Non-pigmented ciliary epithelial cell (primary cell): ENCODE measurements at places on chromosomes 1 and 21.

- no peak for DNase-seq
These were observed 9.9 kb upstream of the KCNC4 start for GRCh38 chr1:110200190-110200589.

- no peak for DNase-seq
These were observed 39.2 kb downstream of the EPHA2 start for GRCh38 chr1:16116625-16117024.

DNA sequence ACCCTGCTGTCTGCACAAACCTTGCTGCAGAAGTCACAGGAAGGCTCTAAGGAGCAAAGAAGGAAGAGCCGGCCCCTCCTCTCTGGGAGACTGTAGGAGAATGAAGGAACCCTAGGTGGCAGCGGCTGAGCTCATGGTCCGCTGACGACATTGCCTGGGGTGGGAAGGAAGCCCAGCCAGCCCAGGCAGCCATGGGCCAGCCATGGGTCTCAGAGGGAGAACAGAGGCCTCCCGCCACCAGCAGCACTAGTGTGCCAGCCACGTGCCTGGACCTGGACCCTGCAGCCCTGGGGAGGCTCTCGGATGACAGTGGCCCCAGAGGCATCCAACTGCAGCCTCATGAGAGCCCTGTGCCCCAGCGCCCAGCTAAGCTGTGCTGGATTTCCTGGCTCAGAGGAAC is 49.2 kb upstream of the POFUT2 start:
- no peak for DNase-seq

DNA sequence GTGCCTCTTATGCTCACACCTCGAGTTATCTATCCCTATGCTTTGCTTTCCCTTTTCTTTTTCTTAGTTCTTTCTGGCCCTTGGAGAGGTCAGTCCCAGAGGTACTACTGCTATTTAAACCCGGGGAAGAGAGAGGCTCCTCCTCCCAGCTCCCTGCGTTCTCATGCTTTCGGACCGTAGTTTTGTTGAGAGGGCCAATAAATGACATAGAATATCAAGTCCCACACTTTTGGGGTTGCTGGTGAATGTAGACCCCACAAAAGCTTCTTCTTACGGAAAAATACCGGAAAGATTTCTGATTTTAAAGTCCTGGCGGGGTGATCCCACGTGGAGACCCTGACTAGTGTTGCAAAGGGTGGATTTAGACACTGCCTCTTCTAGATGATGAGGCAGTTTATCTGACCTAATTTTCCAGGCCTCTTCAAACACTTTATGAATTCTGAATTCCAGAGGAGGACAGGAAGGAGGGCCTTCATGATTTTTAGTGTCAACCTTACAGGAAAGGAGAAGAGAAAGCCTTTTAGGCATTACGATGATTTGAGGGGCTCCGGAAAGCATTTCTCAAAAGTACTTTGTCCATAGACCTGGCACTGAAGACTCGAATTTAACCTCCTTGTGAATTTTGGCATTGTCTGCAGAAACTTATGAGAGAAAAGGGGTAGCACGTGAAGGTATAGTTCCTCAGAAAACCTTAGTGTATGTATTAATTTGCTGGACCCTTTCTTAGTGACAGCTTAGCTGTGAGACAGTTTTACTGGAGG is 694 bp downstream of the TMEM167B start:
- DNase-seq, result no peak

DNA sequence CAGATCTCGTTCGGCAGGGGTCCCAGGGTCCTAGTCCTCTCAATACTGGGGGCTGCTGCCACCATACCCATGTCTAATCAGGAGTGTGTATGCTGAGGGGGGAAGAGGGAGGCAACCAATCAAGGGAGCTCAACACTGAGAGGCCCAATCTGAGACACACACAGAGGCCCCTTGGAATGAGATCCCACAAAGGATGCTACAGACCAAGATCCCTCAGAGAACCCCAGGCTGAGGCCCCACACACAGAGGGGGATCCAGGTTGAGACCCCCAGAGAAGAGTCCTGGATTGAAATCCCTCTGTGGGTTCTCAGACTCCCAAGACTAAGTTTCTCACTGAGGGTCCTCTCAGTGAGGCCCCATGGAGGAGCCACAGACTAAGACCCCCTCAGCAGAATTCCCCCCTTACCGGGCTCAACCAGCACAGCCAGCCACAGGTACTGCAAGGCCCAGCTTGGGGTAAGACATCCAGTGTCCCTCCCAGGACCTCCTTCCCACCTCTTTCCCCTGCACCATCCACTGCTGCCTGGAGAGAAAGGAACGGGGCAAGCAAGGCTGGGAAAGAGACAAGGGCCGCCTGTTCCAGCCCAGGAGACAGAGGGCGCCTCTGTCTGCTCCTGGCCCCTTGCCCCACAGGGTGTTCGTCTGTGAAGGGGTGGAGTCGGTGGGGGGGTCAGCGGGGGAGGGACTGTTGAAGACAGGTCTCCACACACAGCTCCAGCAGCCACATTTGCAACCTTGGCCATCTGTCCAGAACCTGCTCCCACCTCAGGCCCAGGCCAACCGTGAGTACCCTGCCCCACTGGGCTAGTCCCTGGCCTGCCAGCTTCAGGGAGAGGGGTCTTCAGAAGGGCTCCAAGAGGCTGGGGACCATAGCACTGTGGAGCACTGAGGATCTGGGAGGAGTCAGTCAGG is at the start of gene S100A1:
Gene S100A1 (plus strand): TSS at position 720 of the 912 bp plus-strand sequence. CDS start 2,088 bp downstream, outside the sequence.
- no peak for DNase-seq

DNA sequence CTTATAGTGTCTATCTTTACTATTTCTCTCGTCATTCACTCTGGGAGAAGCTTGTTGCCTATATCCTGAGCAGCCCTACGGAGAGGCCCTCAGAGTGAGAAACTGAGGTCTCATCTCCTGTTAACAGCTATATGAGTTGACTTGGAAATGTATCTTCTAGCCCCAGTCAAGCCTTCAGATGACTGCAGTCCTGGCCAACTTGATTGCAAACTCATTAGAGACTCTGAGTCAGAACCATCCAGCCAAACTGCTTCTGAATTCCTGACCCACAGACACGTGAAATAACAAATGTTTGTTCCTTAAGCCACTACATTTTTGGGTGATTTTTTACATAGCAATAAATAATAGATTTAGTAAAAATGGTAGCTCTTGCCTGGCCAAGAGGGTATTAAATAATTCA is 3.9 kb upstream of the ZBED6 start:
- DNase-seq, result no peak

DNA sequence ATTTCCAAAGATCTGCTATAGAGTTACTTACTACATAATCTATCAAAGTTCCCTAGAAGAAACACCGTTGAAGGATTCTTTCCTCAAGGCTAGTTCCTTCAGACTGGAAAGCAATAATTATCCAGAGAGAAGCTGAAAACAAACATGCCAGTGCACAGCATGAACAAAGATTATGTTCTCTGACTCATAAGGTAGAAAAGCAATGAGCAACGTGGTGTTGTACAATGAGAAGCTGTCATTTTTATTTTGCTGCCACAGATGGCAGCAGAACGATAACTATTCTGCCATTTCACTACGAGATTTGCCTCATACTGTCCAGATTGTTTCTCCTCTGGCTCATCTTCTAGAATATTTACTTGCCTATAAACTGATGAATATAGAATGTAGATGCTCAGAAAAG is 10.7 kb downstream of the EXTL2 start:
- peak; percentile 45 for DNase-seq

DNA sequence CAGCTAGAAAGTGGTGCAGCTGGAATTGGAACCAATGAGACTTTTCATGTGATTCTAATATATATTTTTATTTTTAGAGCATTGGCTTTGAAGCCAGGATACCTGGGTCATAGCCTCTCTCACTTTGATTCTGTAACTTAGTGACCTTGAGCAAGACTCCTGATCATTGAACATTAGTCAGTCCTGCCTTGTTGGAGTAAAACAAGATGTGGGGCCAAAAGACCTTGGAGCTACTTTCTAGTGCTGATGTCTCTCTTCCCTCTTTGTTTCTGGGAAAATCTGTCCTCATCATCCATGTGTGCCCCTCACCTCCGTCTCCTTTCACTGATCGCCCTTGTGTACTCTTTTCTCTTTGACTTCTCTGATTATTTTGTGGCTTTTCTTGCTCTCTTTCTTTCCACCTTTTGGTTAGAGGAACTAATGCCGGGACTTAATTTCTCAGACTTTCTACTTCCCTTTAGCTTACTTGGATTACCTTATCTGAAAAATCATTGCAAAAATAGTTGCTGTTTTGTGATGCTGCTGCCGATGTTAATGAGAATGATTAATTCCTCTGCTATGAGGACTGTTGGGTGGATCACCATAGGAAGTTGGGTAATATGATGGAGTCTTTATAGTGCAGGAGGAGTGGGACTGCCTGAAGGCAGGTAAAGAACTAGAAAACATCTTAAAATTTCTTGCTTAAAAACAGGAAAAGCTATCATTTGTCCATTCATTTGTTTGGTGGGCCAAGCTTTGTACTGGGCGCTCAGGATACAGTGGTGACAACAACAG is 72.0 kb downstream of the NOS1AP start:
- peak; percentile 52 for DNase-seq

- no peak for DNase-seq
These were observed 41.9 kb downstream of the MPZL1 start for GRCh38 chr1:167763525-167764220.

GRCh38 chr1:114118351-114118990 is 35.2 kb downstream of the SYT6 start:
- no peak for DNase-seq

DNA sequence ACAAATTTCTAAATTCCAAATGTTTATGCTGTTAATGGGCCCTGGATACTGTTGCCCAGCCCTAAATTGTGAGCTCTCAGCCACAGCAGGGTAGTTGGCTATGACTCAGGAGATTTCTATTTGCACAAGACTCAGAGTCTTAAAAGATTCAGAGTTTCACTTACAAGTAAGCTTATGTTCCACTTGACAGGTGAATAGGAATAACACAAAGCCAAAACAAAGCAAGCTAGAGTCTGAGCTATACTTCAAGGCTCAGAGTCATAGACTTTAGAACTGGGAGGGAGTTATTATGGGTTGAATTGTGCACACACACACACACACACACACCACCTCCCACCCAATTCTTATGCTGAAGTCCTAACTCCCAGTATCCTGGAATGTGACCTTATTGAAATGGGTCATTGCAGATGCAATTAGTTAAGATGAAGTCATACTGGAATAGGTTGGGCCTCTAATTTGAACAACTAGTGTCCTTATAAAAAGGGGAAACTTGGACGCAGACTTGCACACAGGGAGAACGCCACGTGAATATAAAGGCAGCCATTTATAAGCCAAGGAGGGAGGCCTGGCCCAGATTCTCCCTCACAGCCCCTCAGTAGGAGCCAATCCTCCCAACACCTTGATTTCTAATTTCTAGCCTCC is 30.2 kb downstream of the PRDX6 start:
- peak; percentile 50 for DNase-seq

DNA sequence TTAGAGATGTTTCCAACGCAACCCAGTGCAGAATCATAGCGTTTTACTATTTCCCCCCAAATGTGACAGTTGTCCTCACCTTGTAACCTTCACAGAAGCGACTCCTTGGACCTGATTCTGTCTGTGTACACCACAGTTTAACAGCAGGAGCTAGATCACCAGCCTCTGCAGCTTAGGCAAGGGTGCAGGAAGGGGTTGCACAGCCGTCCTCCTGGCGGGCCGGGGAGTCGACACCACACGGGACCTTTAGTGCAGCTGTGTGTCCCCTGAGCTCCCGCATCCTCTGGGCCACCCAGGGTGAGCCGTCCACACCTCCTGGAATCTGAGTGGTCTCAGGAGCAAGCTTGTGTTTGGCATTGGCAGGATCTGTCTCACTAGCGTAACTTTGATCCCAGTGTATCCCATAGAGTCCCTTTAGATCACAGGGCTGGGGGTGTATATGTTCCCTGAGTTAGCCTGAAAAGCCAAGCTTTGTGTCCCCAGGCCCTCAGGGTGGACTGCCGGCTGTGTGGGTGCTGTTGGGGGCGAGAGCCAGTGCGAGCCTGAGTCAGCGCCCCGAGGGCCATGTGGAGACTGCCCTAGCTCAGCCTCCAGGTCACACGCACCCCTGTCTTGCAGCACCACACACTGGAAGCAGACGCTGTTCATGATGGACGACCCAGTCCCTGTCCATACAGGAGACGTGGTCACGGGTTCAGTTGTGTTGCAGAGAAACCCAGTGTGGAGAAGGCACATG is 27.5 kb downstream of the PRMT2 start:
- DNase-seq, result no peak

GRCh38 chr21:29312981-29313380 is 14.3 kb downstream of the BACH1 start:
- no peak for DNase-seq

GRCh38 chr1:53740621-53741105 is 1.7 kb upstream of the GLIS1 start:
- DNase-seq, result no peak

DNA sequence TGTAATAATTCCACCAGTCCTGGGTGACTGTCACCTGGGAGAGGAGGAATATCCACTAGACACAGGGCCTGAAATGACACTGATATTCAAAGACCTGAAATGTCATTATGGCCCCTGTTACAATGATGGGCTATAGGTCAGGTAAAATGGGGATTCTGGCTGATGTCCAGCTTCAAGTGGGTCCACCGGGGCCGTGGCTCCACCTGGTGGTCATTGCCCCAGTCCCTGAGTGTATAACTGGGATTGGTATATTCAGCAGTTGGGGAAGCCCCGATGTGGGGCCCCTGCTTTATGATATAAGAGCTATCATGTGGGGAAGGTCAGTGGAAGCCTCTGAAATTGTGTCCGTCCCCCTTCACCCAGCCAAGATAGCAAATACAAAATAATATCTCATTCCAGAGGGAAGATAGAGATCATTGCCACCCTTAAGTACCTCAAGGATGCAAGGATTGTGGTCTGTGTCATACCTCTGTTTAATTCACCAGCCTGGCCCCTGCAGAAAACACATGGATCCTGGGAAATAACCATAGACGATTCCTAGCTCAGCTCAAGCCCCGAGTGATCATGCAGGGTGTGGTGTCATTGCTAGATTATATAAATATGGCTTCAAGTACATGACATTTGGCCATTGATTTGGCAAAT is 19.4 kb downstream of the PLEKHO1 start:
- DNase-seq, result no peak

DNA sequence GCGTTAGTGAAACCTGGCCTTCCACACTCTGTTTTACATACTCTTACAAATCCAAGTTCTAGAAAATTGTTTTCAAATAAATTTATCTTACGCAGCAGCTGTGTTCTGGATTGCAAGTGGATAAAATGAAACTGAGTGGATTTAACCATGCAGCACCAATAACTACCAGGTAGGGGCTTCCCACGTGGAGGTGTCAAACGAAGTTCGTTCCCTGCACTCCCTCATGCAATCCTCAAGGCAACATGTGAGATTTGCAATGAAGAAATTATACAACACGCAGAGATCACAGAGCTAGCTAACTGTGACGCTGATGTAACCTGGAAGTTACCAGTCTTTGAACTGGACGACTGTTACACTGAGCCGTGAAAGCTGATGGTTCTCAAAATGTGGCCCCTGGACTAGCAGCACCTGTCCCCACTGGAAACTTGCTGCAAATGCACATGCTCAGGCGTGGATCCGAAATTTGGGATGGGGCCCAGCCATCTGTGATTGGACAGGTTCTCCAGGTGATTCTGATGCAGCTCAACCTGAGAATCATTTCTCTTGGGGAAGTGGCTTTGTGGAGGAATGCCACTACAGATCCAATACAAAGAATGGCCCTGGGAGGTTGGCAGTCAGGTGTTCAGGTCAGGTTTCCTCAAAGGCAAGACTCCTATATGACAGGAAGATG is 36.3 kb downstream of the RSPH1 start:
- no peak for DNase-seq

GRCh38 chr1:217642455-217642854 is 11.3 kb downstream of the SPATA17 start:
- DNase-seq, result no peak
